Right renal cortex interstitium (tissue), 3 donors: ENCODE measurements at places on chromosomes 11 and 22.

DNA sequence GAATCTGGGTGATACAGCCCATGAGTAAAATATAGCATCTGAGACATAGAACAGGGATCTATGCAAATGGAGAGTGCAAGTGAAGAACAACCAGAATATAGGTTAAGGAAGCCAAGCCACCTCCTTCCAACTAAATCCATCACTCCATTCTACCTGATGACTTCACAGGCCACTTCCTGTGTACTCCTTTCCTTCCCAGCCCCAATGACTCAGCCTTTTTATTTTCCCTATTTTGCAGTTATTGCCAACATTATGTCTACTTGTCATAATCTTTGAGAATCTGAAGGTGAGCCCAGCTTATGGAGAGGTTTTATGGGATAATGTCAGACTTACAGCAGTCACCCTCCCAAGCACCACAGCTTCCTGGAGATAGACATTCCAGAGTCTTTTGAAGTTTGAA, 1.4 kb upstream of the OR52M1 start:
- no peak for DNase-seq

DNA sequence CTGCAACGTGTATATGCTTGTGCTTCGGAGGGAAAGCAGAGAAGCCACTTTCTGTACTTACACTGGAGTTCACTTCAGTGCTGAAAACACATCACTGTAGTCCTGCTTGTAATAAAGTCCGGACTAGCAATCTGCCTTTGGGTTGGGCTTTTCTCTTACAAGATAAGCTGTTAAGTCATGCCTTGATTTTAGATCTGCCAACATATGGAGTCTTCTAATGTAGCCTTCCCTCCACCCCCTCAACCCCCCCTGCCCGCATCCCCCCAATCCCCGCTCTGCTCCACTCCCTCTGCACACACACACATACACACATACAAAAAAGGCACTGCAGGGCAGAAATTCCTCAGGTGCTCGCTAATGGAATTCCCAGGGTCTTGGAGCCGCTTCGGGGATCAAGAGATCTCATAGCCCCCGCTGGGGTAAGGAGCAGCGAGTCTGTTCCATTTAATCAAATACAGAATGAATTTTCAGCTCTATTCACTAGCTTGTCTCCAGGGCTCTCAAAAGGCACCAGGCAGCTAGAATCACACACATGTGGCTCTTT, 3.4 kb downstream of the CDON start:
- DNase-seq, result no peak

- no peak for DNase-seq
Measured at GRCh38 chr11:98296091-98296880, 724.5 kb upstream of the CNTN5 start.

GRCh38 chr11:77063861-77064260, 2.9 kb upstream of the CAPN5 start:
- no peak for DNase-seq

DNA sequence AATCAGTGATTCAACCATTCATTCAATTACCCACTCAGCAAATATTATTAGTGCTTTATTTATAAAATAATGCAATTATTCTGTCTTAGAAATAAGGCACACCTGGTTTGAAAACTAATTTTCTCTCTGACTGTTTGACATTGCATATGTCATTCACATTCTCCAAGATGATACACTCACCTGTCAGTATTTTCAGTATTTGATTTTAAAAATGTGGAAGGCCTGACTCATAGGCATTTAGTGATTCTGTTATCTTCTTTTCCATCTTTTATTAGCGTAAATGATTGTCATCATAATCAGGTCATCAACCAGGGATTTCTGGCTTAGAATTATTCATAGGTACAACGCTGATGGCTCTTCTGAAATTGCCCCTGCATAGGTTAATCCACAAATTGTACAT, 480.9 kb downstream of the CNTN5 start:
- DNase-seq, result no peak

DNA sequence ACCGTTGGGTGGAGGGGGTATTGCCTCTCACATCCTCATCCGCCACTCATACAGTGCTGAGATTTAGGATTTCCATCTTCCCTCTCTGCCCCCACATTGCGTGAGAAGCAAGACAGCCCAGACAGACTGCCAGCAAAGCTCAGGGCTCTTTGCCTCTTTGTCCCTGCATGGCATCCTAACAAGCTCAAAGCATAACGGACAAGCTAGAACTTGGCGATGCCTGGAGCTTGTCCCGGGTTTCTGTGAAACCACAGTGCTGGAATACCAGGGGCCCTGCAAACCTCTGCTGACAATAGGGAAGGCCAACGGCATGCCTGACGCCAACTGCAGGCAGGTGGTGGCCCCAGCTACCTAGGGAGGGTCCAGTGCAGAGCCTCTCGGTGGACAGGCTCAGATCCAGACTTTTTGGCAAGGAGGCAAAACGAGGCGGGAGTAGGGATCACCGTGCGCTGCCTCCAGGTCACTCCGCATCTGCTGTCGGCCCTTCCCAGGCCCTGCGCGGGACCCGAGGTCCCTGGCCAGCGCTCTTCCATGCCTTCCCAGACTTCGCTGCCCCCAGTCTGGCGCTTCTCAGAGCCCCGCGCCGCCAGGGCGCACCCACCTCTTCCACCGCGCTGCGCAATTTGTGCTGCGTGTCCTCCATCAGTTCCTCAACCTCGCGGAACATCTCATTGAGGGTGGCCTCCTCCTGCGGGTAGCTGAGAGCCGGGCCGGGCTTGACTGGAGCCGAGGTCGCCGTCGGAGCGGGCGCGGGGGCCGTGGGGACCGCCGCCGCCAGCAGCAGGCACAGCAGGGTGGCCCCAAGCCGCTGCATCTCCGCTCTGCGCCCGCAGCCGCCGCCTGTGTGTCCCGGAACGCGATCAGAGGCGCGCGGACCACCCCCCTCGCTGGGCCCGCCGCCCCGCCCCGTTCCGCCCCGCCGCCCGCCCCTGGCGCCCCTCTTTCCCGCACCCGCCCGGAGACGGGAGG, at the start of gene DKK3:
Gene DKK3, minus strand, starts transcription at position 858 of the 969 bp plus-strand sequence. Its CDS starts 44 bp downstream, at position 814.
- no peak for DNase-seq

GRCh38 chr11:34382532-34383276, 24.9 kb upstream of the ABTB2 start:
- no peak for DNase-seq

DNA sequence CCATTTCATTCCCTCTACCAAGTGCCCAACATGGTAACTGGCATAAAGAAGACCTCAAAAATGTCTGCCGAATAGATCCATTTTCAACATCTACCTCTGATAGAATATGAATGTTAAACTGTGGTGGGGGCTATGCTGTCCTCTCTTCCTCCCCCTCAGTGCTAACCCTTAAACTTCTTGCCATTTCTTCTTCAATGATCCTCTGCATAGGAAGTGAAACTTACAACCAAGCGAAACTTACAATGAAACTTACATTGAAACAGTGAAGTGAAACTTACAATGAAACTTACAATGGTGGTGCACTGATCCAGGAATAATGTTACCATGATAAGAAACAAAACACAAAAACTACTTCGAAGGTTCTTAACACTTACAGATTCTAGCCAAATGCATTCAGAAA, 4.7 kb downstream of the RTCB start:
- DNase-seq, result no peak

GRCh38 chr11:73152086-73152853, 10.2 kb upstream of the FCHSD2 start:
- DNase-seq, result no peak

DNA sequence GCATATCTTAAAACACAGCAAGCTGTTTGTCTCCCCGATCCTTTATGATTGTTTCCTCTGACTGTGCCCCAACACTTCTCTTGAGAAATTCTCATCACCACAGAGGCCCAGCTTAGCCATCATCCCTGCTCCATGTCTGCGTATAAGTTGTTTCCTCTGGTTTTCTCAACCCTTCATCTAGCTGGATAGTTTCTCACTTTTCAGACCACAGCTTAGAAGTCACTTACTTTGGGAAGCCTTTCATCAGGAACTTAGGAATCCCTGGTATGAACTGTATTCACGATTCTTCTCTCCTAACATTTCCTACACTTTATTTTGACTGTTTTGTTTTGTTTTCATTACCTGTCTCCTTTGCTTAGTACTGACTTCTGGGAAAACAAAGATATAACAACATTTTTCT, 295.2 kb downstream of the GUCY1A2 start:
- no peak for DNase-seq

DNA sequence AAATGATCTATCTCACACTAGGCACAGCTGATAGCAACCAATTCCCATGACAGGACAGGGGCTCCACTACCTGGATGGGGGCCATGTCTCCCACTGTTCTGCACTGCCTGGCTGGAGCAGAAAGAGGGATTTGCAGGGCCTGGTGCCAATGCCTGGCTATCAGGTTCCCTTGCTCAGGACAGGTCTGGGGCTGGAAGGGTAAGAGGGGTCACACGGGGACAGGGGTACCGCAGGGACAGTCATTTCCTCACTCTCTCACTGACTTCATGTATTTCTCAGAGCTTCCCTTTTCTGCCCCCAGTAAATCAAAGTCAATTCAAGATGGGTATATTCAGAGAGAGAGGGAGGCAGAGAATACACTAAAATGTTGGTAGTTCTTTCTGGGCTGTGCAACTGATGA, 119.1 kb upstream of the CSNK2A3 start:
- no peak for DNase-seq

GRCh38 chr11:46247659-46248058, 29.8 kb upstream of the CREB3L1 start:
- no peak for DNase-seq

DNA sequence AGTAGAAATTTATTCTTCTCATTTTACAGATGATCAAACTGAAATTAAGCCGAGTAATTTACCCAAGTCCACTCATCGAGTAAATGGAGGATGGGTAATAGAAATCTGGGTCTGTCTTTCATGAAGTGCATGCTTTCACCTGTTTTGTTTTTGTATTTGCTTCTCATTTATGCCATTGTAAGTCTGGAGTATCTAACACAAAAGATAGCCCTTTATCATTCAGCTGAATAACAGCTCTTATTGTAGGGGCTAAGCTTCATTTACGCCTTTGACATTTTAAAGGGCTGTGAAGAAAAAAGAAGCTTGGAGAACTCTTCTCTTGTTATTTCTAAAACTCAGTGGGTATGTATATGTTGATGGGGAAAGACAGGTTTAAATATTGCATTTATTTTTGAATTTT, 1196.2 kb upstream of the TENM4 start:
- no peak for DNase-seq

DNA sequence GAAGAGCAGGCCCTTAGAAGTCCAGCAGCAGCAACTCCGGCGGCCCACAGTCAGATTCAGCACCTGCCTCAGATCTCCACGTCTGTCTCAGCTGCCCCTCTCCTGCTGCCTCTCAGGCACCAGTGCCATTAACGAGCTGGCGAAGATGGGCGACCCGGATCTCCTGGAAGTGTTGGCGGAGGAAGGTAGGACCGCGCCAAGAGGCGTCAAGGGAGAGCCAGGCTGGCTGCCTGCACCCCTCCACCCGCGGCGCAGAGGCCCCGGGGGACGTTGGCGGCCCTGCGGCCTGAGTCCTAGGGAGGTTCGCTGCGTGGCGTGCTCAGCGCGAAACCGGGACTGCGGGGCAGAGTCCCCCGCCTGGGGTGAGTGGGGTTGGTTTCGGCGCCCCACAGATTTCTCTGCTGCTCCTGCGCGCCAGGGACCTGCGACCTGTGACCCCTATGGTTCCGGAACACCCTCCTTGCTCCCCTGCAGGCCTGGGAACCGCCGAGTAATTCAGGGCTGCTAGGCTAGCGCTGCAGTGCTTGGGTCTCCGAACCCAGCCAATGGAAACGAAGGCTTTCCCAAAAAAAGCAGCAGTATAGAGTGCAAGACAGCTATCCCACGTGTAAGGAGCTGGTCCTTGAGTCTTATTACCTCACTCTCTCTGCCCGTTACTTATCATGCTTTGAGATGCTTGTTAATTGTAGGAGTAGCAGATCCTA, 615 bp downstream of the ANO5 start:
- DNase-seq, result no peak

- no peak for DNase-seq
Measured at GRCh38 chr11:83827520-83827919, 541.4 kb upstream of the CCDC90B start.

GRCh38 chr11:27390318-27391295, 27.6 kb upstream of the CCDC34 start:
- no peak for DNase-seq

- DNase-seq, result no peak
Measured at GRCh38 chr22:37427135-37427710, at the start of gene ELFN2. Gene ELFN2 (minus strand): TSS chr22:37427479. CDS start chr22:37375534, 51,945 bp downstream.

DNA sequence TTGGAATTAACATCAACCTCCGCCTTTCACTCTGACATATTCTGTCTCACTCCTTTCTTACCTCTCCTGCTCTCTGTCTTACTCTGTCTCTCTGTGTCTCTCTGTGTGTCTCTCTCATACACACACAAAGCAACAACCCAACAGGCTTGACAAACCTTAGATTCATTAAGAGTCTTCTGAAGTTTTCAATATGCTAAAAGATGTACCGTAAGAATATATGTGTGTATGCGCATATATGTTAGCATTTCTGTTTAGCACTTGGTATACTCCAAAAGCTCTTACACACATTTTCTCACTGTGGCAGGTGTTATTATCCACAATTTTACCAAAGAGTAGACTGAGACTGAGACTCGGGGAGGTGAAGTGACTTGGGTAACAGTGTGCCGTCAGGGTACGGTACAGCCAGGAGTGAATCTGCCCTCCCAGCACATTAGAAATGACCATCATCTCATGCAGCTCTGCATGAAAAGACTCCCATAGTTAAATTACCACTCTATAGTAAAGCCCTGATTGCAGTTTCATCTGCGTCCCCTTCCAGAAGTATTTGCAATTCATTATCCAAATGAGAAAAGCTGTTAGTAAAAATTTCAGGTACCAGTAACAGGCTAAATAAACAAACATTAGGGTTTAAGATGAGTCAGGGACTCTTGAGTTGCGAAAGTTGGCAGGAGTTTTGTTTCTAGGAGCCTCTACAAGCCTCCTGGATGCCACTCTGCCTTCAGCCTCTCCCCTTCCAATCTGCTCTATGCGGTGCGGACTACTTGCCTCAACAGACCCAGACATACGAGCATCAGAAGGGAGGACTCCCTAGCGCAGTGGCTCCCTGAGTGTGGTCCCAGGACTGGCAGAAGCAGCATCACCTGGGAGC, 195.2 kb upstream of the TMEM45B start:
- no peak for DNase-seq

GRCh38 chr11:58880166-58880565, 35.7 kb upstream of the GLYATL2 start:
- no peak for DNase-seq

GRCh38 chr22:33886696-33887095, 33.6 kb downstream of the LARGE1 start:
- no peak for DNase-seq

GRCh38 chr22:39906207-39906606, 5.3 kb downstream of the GRAP2 start:
- no peak for DNase-seq

- no peak for DNase-seq
Measured at GRCh38 chr11:64826062-64826461, 15.7 kb upstream of the MEN1 start.

DNA sequence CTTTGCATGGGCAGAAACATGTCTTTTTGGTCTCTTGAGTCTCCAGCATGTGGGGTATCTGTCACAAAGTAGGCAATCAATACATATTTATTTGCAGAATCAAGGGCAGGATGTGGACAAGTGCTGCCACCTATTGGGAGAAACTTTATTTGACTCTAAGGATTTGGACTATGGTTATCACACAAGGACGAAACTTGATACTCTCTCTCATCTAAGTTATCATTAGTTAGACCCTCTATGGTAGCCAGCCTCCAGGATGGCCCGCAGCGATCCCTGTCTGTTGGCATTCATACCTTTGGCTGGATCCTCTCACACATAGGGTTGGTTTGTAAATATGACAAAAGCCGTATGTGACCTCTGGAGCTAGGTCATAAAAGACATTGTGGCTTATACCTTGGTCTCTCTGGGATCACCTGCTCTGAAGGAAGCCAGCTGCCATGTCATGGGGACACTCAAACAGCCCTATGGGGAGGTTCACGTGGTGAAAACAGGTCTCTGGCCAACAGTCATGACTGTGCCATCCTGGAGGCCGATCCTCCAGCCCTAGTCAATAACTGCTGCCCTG, 1.1 kb upstream of the FBXO7 start:
- peak; percentile 40 for DNase-seq
